Occipital lobe (tissue), 3 donors: ENCODE measurements at places on chromosomes 16 and 17.
A peak's percentile ranks its signal among the peaks of the same experiment; 100 is the strongest.

DNA sequence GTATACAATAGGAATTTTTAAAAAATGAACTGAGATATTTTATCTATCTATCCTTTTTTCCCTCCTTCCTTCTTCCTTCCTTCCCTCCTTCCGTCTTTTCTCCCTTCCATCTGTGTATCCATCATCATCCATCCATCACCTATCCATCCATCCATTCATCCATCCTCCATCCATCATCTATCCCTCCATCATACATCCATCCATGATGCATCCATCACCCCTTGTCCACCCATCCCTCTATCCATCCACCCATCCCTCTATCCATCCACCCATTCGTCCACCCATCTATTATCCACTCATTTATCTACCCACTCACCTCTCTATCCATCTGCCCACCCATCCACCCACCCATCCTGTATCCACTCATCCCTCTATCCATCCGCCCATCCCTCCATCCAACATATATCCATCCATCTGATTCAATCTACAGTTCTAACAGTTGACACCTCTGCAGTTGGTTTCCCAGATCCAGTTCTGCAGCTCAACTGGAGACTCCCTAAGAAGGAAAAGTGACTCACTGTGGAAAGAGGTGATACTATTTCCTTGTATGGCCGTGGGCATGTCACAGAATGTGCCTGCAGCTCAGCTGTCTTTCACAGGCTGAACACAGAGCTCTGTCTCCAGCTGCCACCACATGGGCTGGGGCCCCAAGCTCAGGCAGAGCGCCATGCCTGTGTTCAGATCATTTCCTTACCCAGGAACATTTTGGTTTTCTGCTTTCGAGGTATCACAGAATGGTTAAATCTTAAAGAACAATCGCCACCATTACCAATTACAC lies 130.8 kb downstream of the XYLT1 start:
- no peak for DNase-seq

- no peak for DNase-seq
Observed at GRCh38 chr17:69123626-69124025, 18.1 kb downstream of the ABCA6 start.

DNA sequence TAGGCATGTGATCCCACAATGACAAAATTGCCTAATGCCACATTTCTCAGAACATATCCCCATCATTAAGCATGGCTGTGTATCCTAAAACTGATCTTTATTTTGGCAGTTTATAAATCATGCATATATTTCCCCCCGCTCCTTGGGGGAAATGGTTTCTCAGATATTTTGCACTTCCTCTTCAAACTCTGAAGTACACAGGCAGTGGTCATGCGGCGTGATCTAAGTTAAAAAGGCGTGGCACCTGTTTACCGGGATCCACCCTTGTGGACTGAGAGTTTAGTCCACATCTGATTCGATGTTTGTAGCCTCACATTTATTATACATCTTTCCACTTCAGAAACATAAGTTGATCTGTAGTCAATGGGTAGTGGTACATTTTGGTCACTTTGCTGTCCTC lies 51.4 kb downstream of the USP10 start:
- DNase-seq, result no peak

DNA sequence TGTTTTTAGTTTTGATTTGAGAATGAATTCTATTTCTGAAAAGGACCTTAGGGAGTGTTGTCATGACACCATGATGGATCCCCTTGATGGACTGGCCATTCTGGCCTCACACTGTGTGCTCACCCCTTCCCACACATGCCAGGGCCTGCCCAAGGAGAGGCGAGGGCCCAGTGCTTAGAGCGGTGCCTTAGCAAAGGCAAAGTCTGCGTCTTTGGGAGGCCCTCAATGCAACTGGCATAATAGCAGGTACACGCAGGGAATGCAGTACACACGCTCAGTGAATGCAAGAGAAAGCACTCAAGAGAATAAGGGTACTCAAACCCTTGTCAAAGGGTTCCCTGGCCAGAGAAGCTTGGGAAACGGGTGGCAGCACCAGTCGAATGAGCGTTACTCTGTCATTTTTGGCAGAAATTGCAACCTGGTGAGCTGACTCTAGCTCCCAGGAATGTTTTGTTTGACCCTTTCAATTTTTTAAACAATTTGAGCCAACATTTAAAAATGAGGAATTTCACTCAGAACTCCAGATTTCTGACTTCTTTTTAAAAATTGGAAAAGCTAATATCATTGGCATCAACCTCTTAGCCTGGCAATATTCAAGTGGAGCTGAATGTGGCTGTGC lies 32.1 kb downstream of the NKD1 start:
- DNase-seq, result no peak

- no peak for DNase-seq
Observed at GRCh38 chr17:1412185-1413110, 12.4 kb upstream of the YWHAE start.

DNA sequence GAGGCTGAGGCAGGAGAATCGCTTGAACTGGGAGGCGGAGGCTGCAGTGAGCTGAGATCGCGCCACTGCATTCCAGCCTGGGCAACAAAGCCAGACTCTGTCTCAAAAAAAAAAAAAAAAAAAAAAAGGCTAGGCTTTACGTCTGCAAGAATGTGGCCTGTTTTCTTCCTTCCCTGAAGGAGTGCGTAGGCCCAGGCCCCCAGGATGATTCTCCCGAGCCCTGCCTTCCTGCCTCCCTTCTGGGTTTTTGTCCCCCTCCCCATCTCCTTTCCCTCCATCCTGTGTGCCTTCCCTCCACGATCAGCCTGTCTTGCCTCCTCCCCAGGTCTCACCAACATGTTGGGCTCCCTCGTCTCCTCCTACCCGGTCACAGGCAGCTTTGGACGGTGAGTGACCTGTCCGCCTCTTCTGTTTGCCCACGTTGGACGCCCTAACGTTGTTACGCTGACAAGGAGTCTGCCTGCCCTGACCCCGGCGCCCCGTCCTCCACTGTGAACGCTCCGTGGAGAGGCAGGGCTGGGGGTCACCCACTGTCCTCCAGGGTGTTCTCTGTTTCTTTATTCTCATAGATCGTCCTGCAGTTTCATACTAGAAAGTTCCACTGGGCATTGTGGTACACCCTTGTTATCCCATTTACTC lies 15.7 kb upstream of the RNF213 start:
- no peak for DNase-seq

DNA sequence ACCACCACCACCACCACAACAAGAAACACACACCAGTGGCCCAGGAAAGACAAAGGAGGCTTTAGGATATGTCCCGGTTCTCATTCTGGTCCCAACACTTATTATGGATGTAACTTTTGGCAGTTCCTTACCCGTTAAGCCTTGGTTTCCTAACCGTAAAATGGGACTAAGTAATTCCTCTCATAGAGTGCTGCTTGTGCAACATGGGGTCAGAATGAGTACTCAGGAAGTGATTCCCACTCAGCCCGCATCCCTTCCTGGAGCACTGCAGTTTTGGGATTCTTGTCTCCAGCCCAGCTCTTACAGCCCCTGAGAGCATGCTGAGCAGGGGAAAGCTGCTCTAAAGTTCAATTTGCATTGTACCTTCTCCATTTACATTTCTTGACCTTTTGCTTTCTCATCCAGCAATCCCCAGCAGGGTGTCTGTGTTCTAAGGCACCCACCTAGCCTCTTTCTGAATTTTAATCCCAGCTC lies 262.6 kb downstream of the PRKCA start:
- DNase-seq, result no peak

DNA sequence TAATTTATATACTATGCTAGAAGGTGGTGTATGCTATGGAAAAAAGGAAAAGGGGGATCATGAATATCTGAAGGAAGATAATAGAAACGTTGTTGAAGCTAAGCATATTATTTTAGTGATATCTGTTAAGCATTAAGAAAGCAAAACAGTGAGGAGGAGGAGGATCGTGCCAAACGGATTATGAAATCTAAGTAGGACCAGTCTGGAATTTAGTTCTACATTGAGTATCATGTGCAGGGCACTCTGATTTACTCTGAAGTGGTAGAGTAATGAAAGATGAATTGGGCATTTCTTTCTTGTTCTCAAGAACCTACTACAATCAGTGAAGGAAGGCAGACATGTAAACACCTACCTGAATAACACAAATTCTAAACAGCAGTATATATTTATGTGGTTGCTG lies 195.3 kb downstream of the CYB561 start:
- DNase-seq, result no peak

DNA sequence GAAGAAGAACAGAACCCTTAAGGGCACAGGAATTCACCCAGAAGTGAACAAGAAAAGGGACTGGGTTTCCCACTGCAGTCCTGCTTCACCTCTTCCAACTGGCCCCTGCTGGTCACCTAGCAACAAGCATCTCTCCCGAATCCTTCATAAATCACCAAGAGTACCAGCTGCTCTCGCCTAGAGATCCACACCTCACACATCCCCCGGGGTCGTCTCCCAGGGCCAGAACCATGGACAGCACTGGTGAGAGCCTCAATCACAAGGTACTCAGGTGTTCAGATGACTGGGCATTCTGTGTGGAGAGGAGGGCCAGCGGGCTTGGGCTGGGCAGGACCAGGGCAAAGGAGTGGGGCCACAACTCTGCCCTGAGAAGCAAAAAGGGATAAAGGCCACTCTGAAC lies 65.9 kb downstream of the CCT6B start:
- no peak for DNase-seq

- no peak for DNase-seq
Observed at GRCh38 chr16:85396879-85397871, 215.9 kb upstream of the GSE1 start.

DNA sequence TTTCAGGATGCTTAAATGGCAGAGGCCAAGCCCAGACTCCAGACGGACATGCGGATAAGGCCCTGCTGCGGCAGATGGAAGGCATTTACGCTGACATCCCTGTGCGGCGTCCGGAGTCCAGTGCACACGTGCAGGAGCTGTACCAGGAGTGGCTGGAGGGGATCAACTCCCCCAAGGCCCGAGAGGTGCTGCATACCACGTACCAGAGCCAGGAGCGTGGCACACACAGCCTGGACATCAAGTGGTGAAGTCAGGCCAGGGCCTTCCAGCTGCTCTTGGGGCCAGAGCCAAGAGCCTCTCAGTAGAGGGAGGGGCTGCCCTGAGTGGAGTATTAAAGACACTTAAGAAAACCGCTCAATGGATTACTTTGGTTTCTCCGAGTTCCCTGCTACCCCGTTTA lies 29.4 kb downstream of the NARF start:
- DNase-seq, result no peak

- no peak for DNase-seq
Observed at GRCh38 chr16:11316331-11317015, 28.8 kb upstream of the RMI2 start.

- no peak for DNase-seq
Observed at GRCh38 chr16:2244301-2244700, 7.1 kb downstream of the ECI1 start.

GRCh38 chr17:76710863-76711611 lies at the start of gene MXRA7:
TSS of gene MXRA7 (minus strand) at chr17:76710965. CDS start at chr17:76710946, 19 bp downstream.
- peak; percentile 50 for DNase-seq

- no peak for DNase-seq
Observed at GRCh38 chr17:74612046-74612445, 11.5 kb downstream of the CD300E start.

- no peak for DNase-seq
Observed at GRCh38 chr16:89191901-89192185, 8.5 kb downstream of the SLC22A31 start.

GRCh38 chr17:36894177-36894576 lies 43.1 kb upstream of the LHX1 start:
- no peak for DNase-seq

DNA sequence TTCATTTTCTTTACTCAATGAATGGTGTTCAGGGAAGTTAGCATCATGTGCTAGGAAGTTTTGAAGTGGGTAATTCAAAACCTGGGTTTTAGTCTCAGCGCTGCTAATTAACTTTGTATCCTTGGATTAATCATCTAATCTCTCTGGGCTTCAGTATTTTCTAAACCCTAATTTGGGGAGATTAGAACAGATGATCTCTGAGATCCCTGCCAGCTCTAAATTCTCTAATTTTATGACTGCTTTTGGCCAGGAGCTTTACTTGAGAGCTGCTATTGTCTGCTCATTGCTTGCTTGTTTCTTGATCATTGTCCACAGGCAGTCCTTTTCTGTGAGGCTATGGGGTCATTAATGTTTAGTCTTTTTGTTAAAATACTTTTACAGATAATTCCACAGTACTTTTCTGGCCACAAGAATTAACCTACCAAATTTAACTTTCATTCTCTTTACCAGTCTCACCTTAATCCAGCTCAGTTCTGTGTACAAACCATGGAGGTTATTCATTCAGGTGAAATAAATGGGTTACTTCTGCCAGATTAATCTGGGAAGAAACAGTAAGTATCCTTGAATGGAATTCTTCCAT lies 28.4 kb upstream of the VWA3A start:
- no peak for DNase-seq

- DNase-seq, result no peak
Observed at GRCh38 chr17:13485327-13485726, 116.4 kb downstream of the HS3ST3A1 start.
